ENCODE measurements at places on chromosomes 1 and 21.

GRCh38 chr1:11485191-11485590, 6.2 kb downstream of the DISP3 start:
- DNase-seq = no peak

DNA sequence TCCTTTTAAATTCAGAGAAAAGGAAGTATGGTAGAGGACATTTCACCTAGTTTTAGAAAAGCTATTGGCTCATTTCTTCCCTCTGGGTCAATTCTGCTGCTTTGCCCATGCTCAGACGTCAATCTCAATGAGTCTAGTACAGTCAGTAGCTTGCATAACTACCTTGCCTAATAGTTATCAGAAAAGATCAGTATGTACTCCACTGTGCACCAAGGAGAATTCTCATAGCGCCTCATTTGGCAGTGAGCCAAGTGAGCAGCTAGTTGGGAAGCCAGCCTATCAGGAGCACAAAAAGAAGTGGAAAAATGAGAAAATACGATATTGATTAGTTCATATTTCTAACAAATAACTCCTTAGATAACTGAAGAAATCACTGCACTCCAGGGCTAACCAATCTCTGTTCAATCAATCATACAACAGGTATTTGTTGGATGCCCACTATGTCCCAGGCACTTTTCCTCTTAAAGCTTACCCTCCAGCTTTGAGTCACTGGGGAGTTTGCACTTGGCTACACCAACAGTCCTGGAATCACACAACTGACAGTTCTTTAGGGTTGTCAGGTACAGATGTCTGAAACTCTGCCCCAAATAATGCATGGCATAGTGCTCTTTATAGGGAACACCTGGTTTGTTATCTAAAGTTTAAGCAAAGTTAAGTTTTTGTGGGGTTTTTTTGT, 50.2 kb downstream of the PRDX6 start:
- no peak for DNase-seq

- DNase-seq = no peak
These were observed 353.7 kb upstream of the GREM2 start for GRCh38 chr1:240965581-240966091.

DNA sequence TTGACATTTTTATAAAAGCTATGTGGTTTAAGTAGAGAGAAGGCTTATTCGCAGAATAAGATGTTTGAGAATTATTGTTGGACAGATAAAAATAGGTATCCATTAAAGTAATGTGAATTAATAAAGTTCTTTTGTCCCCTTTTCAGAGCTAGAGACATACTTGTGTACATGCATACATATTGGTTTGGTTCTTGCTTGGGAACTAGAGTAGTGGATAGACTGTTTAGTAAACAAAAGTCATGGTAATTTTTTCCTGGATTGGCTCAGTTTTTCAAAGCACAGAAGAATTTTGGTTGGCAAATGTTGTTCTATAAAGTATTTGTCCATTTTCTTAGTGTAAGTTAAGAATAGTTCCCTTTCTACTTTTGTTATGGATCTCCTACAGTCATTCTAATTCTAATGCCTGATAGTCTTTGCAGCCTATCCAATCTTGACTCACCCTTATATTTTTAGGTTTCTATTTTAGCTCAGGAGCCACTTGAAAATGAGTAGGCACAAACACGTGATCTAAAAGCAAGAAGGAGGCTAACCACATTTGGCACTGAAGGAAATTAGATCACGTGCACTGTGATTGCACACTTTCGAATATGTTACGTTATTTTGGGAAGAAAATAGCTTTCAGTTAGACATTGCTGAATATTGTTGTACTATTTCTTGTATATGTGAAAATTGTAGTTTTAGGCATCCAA, 47.0 kb downstream of the RABGAP1L start:
- DNase-seq = no peak

DNA sequence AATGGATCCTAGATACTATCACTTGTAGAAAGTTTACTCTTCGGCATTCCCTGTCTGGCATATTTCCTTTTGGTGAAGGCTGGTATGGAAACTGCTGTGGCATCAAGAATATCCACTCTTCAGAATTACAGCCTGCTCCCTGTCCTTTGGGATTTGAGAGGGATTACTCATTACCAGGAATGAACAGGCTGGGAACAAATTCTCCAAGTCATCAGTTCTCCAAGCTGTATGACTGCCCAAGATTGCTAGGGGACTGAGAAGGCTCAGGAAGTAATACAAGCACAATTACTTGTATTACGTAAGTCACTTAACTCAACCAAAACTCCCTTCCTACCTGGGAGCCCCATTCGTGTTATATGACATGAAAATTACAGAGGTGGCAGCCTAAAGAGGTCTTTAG, 49.6 kb downstream of the CD58 start:
- DNase-seq = no peak

- DNase-seq = peak; percentile 42
These were observed 104.8 kb downstream of the RERE start for GRCh38 chr1:8712413-8713231.

GRCh38 chr21:31012133-31013089, 25.9 kb downstream of the KRTAP19-8 start:
- no peak for DNase-seq

DNA sequence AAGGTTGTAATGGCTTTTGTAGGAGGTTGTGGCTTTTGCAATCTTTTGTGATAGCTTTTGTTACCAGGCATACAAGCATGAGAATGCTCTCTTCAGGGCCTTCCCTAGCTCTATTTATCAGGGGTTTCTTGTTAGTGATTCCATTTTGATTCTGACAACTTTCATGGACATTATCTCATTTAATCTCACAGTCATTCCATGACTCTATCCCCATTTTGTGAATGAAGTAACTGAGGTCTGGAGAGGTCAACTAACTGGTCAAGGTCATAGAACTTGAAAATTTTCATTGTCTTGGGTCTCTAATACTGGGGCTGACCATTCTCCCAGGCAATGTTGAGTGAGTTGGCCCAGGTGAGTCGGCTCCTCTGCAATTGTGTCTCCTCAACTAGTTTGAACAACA, 11.2 kb upstream of the LAMTOR5 start:
- DNase-seq = no peak

- no peak for DNase-seq
These were observed 84.6 kb downstream of the MAN1C1 start for GRCh38 chr1:25701030-25701785.

- DNase-seq = no peak
These were observed 39.4 kb downstream of the ZP4 start for GRCh38 chr1:237851210-237851845.

- no peak for DNase-seq
These were observed 11.0 kb downstream of the TRPM2 start for GRCh38 chr21:44364151-44365053.

DNA sequence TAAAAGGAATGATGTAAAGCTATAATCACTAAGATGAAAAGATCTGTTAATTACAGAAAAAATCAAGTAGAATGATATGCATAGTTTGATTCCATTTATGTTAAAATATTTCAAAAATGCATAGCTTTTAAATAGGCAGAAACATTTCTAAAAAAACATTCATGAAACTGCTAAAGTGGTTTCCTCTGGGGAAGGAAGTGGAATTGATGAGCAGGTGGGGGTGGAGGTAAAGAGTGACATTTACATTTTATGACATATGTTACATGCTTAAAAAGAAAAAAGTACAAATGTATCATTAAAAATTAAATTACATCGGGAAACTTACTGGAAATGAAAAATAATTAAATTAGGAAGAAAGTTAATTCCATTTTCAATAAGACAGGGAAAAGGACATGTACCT, 42.8 kb upstream of the JAK1 start:
- peak; percentile 8 for DNase-seq

DNA sequence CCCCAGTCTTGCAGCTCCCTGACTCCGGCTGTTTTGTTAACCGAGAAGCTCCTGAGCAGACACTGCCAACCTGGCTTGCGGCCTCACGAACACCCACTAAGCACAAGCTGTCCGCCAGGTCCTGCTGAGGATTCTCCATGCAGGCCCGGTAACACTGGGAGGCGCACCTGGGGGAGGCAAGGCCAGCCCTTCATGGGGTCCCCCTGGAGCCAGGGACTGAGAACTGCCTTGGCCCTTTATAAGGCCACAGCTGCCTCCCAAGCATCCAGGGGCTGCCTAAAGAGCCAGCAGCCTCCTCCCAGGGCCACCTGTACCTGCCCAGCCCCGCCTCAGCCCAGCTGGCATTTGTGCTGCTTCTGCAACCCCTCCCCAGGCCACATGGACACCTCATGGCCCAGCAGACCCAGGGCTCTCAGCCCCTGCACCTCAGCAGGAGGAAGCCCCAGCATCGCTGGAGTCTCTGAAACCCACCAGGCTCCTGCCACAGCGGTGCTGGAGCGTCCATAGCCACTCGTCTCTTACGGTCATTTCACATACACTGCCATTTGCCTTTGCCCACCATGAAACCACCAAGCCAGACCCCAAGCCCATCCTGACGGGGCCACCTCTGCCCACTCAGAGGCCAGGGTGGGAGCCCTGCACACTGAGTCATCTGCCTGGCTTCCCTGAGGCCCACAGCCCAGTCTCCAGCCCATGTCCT, 82.5 kb downstream of the NPHP4 start:
- no peak for DNase-seq

DNA sequence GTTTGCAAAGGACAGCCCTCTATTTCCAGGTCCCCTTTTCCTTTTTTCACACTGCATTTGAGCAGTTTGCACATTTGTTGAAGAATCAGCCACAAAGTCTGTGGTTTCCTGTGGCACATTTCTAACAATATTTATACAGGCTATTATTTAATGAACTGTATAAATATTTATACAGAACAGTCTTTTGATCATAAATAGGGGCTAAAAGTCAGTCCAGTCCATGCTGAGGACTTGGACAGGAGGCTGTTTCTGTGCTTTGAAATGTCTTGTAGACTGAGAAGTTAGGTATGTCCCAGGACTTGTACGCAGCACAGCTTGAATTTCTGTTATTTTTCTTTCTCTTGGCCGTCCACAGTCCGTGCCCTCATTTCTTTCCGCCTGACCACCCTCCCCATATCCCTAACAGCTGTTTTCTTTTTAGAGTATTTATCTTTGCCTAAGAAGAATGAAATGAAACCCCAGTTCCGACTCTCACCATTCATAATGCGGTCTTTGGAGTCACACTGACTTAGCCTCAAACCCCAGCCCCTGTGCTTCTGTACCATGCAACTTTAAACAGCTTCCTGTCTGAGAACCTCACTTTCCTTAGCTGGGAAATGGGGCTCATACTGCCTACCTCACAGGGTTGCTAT, 19.7 kb downstream of the FGGY start:
- DNase-seq = no peak

GRCh38 chr1:54990916-54991315, 7.8 kb upstream of the BSND start:
- DNase-seq = no peak

GRCh38 chr1:93411000-93411399, 36.9 kb upstream of the FNBP1L start:
- no peak for DNase-seq

DNA sequence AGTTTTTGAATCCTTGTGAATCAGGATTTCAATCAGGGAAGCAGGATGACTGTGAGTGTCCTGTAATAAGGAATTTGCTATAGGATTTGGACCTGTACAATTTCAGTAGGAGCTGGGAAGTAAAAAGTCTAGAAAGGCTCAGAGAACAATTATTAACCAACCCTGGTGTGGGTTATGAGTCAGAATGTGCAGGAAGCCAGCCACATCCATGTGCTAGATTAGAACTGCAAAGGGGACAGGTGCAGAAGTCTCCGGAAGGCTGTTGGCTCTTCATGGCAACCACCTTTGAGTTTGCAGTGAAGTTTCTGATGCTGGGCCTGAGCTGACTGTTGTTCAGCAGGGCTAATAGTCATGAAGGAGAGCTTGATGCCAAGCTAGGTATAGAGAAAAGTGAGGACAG, 70.7 kb downstream of the SPATA46 start:
- DNase-seq = no peak

- no peak for DNase-seq
These were observed 276.6 kb upstream of the FMN2 start for GRCh38 chr1:239815074-239815473.

DNA sequence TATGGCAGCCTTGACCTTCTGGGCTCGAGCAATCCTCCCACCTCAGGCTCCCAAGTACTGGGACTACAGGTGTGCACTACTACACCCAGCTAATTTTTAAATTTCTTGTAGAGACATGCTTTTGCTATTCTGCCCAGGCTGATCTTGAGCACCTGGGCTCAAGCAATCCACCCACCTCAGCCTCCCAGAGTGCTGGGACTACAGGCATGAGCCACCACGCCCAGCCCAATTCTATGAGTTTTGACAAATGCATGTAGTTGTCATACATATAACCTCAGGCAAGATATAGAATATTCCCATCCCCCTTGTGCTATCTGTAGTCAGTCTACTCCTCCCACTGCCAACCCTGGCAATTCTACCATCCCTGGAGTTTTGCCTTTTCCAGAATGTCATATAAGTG, 38.7 kb upstream of the TTC22 start:
- DNase-seq = no peak

DNA sequence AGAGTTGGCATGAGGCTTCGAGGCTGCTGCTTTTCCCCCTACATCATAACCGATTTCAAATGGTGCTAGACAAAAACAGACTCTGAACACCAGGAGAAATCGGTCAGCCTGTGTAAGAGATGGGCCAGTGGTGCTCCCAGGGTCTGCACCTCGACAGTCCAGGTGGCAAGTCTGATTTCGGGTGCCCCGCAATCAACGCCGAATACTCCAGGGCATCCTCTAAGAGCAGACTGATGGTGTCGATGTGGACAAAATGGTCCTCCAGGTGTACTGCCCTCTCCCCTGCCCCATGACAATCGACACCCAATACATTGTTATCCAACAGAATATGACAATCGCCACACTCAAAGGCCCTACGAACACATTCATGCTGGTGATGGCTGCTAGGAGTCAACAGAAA, 50.0 kb downstream of the CD46 start:
- no peak for DNase-seq

- DNase-seq = no peak
These were observed 7.6 kb downstream of the SLC19A2 start for GRCh38 chr1:169478094-169478672.

DNA sequence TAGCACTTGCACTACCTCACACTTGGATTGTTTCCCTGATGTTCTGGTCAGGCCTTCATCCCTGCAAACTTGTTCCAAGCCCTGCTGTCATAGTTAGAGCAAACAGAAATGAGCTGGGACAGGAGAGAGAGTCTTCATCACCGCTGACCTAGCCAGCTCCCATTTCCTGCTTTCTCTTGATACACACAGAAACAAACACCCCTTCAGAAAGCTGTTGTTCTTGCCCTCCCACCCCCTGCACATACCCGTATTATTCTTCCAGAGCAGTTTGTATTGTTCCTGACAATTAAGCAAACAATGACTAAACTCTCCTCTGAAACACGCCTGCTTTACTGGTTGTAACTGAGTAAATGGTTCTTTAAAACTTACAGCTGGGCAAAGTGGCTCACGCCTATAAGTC, 2.9 kb upstream of the SYT2 start:
- no peak for DNase-seq

DNA sequence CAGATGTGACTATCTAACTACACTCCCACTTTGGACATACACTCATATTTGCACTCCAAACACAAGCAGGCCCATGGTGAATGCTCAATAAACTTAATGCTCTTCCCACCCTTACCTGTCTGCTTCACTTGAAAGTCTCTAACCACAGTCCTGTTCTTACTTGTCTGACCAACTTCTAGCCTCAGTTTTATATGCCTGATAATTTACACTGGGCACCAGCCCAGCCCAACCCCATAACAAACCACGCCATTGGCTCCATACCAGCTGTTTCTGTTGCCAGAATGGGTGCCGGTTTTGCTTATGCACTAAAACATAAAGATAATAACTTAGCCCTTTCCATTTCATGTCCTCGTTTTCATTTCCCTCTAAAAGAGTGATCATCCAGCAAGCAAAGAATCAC, 395.4 kb downstream of the NTNG1 start:
- DNase-seq = no peak

GRCh38 chr1:55277377-55278130, 62.4 kb upstream of the USP24 start:
- peak; percentile 75 for DNase-seq

GRCh38 chr21:40923407-40923806, 76.4 kb upstream of the DSCAM start:
- no peak for DNase-seq

All from germinal center (tissue), 1 donor.